ENCODE measurements at places on chromosomes 2 and 18.

DNA sequence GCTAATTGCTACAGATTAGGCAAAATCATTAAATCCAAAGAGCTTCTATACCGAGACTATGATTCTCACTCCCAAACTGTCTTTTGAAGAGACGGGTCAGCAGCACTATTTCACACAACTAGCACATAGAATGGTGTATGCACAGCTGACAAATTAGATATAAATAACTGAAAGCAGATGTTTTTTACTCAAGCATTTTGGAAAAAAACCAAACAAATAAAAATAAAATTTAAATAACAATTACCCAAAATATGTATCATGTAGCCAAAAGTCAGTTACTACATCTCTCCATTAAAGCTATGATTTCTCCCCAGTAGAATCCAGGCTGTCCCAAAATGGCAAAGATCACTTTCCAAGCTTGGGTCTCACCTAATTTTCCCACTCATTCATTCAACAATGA, 107.9 kb downstream of the TMEM163 start:
- DNase-seq = no peak

GRCh38 chr2:160901613-160902012, 258.6 kb upstream of the TANK start:
- DNase-seq = no peak

GRCh38 chr2:2641541-2642410, 310.7 kb upstream of the MYT1L start:
- DNase-seq = no peak

- DNase-seq = no peak
Observed at GRCh38 chr2:221480163-221480562, 91.9 kb downstream of the EPHA4 start.

DNA sequence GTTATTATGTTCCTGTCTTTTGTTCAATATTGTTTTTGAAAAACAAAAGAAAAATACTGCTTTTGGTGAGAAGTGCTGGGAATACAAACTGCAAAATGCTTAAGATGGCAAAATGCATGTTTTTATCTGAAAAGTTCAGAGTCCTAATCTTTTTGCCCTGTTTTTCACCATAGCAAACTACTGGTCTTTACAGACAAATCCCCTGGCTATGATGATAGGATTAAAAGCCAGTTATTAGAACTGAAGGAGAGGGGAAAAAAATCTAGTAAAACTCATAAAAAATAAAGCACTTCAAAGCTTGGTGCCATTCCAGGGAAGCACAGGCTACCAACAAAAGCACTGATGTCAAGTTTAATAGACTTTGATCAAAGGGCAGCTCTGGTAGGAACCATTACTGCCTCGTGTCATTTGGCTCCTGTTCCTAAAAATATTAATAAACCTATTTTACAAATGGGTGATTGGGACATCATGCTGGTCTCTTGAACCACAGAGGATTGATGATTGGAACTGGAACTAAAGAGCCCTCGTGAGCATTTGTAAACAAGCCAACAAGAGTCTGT, 194.7 kb downstream of the RAB3GAP1 start:
- DNase-seq = no peak

- DNase-seq = no peak
Observed at GRCh38 chr2:64120008-64120407, 24.2 kb downstream of the PELI1 start.

DNA sequence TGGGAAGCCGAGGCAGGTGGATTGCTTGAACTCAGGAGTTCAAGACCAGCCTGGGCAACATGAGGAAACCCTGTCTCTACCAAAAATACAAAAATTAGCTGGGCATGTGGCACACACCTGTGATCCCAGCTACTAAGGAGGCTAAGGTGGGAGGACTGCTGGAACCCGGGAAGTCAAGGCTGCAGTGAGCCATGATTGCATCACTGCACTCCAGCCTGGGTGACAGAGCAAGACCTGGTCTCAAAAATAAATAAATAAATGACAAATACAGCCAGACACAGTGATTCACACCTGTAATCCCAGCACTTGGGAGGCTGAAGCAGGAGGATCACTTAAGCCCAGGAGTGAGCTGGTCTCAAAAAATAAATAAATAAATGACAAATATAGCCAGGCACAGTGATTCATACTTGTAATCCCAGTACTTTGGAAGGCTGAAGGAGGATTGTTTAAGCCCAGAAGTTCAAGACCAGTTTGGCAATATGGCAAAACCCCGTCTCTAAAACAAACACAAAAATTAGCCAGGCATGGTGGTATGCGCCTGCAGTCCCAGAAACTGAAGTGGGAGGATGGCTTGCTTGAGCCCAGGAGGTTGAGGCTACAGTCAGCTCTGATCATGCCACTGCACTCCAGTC, 6.2 kb downstream of the KANSL3 start:
- DNase-seq = no peak

- DNase-seq = no peak
Observed at GRCh38 chr2:239775623-239776435, 249.3 kb downstream of the NDUFA10 start.

GRCh38 chr2:201887773-201888425, 81.6 kb downstream of the CDK15 start:
- DNase-seq = no peak

DNA sequence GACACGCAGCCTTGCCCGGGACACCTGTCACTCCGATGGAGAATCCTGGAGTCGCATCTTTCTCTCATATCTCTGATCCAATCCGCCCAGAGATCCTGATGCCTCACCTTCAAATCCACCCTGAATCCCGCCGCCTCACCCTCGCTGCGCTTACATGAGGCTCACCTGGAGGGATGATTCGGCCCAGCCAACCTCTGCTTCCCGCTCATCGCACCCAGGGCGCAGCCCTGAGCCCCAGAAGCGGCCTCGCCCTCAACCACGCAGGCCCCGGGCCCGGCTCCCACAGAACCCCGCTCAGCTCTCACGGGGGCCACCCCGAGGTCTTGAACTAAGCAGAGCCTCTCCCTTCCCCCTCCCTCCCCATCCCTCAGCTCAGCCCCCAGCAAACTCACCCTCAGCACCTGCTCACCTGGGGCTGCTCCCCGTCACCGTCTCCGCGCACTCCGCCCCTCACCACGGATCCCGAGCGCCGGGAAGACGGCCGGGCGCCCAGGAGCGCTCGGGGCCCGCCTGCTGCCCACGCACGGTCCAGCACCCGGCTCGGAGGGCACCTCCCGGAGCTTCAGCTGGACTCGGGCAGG, 160.0 kb downstream of the NDUFA10 start:
- DNase-seq = no peak

DNA sequence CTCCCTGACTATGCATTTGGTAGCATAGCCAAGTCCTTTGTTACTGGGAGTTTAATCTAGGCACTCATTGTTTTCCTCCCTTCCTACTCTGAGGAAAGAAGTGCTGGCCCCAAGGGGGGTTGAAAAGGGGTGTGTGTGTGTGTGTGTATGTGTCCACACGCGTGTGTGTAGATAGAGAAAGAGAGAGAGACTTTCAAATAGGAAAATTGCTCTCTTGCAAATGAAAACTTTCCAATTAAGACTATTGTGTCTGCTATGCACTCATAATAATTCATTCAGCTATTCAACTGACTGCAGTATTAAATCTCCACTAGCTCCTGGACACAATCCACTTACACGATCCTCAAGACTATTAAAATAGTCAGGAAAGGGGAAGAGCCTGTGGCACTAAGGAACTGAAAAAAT, 92.9 kb upstream of the CSRNP3 start:
- DNase-seq = no peak

DNA sequence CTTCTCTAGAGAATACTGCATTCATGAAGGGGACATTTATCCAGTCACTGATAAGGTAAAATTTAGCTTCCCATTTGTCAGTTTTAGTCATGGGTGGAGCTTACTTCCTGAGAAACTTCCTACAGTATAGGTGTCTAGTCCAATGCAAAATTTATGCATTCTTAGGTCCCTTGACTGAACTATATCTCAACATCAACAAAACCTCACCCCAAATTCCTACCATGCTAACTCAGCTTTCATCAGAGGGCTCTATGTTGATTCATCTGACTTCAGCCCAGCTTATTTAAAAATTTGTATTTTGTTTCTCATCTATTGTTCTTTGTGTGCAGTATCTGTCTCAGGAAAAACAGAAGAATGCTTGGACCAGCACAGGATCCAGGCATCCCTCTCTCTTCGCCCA, 296.4 kb upstream of the ACVR2A start:
- DNase-seq = no peak

GRCh38 chr2:38932586-38932985, 42.9 kb downstream of the ARHGEF33 start:
- no peak for DNase-seq

DNA sequence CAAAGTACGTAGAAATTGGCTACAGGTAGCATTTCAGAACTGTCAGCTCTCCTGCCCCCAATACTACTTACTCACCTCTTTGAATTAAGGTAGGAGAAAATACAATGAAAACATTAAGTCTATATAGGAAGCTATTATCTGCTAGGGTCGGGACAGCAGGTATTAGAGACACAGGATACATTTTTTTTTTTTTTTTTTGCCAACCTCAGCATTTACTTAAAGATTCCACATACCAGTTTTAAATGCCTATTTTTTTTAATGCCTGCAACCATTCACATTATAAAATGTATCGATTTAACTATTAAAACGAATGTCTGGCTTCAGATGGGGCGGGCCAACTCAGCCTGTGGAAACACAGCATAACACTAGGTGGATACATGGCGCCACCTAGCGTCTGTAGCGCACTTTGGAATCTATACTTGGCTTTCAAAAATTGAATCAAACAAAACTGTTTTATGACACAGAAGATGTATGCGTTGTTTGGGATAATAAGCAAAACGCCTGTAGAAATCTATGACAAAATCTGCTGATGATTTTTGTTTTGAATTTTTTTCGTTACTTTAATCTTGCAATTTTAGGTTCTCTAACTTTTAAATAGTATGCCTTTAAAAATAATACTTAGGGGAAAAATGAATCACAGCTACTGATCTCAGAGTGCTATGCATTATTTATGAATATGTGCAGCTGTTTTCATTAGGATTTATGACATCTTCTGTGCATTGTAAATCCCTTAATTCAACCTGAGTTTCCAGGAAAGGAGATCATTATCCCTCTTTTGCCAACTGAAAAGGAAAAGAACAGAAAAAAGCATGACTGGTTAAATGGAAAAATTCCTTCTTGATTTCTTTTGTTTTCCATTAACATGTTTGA, 261.0 kb downstream of the NYAP2 start:
- peak; percentile 75 for DNase-seq

- DNase-seq = no peak
Observed at GRCh38 chr18:40347261-40347660, 1607.8 kb upstream of the PIK3C3 start.

DNA sequence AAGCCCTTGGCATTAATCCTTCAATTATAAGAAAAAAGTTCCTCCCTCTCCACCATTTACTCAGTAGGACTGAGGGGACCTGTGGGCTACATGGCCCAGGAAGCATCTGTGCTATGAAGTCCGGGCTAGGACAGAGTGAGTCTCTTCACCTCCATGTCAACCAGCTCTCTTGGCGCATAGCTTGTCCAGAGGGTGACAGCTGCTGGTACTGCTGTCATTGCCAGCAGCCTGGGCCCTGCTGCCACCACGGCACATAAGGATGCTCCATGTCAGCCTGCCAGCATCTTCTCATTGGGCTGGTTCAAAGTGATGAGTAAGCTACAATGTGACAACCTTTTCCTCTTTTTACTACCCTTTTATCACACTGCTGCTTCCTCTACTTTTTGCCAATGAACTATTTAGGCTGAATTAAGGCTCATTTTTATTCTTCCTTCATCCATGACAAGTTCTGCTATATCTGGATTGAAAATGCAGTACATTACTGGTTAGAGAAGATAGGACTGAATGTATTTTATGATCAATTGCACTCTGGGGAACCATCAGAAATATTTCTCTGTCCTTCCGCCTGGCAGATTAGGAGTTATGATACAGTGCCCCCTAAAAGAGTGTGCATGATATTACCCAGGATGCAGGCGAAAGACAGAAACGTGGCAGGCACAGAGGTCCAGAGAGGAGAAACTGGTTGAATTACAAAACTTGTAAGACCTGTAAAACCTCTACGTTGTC, 258.9 kb upstream of the TNP1 start:
- DNase-seq = no peak

DNA sequence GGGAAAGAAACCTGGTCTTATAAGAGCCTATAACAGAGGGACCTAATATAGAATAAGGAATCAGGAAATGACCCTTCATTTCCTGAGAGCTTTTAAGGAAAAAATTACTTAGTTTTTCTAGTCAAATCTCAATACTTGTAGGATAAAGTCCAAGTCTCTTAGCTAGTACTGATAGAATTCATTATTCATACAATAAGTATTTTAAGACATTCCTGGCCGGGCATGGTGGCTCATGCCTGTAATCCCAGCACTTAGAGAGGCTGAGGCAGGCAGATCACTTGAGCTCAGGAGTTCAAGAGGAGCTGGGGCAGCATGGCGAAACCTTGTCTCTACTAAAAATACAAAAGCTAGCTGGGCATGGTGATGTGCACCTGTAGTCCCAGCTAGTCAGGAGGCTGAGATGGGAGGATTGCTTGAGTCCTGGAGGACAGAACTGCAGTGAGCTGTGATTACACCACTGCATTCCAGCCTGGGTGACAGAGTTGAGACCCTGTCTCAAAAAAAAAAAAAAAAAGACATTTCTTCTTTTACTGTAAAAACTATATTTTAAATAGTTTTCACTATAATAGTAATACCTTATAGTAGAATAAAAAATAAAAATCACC, 3.2 kb downstream of the RAB3GAP1 start:
- no peak for DNase-seq

DNA sequence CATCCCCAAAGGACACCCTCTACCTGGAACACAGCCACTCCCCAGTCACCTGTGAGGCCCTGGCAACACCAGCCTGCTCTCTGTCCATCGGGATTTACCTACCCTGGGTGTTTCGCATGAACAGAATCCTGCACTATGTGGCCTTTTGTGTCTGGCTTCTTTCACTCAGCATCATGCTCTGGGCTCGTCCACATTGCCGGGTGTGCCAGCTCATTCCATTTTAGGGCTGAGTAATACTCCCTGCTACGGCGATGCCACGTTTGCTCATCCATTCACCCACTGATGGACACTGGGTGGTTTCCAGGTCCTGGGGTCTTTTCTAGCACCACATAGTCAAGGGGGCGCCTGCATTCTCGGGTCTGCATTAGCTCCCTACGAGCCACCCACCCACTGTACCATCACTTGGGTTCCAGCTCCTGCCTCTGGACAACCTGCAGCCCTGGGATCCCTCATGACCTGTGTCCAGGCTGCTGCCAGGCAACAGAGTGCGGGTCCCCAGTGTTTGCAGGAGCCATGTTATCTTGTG, 22.0 kb downstream of the KCNF1 start:
- DNase-seq = no peak

GRCh38 chr2:26410764-26411243, 9.1 kb downstream of the DRC1 start:
- no peak for DNase-seq

- DNase-seq = no peak
Observed at GRCh38 chr18:58618822-58619595, 9.9 kb downstream of the ALPK2 start.

DNA sequence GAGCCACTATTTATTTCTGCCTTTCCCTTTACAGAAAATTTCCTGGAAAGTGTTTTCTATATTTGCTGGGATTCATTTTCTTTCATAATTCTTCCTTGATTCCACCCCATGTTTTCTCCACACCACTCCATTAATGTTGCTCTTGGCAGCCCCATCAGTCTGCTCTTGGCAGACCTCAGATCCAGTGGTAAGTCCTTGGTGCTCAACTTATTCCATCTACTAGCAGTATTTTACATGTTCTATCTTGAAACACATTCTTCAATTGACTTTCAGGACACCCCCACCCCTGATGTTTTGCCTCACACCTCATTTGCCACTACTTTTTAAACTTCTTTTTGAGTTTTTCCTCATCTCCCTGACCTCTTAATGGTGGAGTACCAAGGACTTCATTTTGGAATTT, 65.0 kb downstream of the HNMT start:
- no peak for DNase-seq

Data from B cell (primary cell).